ENCODE measurements at places on chromosomes 4 and X.

GRCh38 chrX:66164931-66165330, 884 bp downstream of the HEPH start:
- DNase-seq, result no peak

- DNase-seq, result no peak
These were observed 466.8 kb upstream of the FAM241A start for GRCh38 chr4:111678479-111678878.

DNA sequence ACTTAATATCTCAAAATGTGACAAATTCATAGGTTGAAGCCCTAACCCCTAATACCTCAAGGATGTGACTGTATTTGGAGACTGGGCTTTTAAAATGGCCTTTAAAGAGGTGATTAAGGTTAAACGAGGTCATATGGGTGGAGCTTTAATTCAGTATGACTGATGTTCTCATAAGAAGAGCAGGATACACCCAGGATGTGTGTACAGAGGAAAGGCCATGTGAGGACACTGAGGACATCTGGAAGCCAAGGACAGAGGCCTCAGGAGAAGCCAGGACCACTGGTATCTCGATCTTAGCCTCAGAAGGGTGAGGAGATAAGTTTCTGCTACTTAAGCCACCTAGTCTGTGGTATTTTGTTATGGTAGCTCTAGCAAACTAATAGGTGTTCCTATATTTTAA, 49.0 kb upstream of the SHISA3 start:
- no peak for DNase-seq

DNA sequence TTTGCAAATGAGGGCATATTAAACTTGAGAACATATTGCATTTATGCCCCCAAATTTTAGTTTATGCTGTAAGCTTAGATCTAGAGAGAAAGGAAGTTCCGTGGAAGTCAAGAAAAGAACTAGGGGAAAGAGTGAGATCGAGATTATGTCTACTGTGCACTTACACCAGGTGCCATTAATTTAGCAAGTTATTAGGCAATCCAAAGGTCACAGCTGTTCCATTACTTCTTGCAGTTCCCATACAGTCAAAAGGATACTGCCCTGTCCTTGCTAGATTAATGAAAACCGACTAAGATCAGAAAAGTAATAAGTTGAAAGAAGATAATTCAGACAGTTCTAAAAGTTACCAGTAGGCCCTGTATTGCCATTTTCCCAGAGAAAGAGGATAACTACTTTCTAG, 49.3 kb upstream of the SLC7A11 start:
- no peak for DNase-seq

GRCh38 chrX:73446831-73447230, at the start of gene CDX4:
TSS of gene CDX4 (plus strand) at chrX:73447053. CDS start at chrX:73447254, 201 bp downstream.
- no peak for DNase-seq

DNA sequence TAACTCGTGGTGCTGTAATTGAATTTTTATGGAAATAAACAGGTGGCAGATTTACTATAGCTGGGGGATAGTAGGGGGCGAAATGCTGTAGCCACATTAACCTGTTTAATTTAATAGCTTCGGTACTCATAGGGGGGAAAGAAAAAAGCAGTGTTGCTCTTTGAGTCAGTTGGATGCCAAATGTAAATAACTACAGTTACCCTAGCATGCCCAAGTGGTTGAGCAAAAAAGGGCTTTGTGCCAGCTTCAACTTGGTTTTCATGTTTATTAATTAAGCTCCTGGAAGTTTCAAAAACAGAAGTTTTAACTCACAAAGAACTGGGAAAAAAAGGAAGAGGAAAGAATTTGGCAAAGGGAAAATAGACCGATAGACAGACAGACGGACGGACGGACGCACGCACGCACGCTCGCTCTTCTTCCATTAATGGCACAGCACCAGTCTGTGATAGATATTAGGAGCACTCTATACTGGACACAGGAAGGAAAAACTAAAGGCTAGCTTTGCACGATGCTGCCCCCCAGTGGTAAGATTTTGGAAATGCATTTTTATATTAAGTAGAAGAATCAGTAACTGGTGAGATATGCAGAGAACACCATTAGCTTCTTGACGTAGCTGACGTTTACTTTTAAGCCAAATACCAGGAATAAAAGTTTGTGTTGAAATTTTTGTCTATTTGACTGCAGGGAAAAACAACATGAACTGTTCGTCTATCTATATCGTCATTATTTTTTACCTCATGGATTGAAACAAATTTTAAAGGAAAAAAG, 151.8 kb downstream of the SLC7A11 start:
- DNase-seq, result no peak

DNA sequence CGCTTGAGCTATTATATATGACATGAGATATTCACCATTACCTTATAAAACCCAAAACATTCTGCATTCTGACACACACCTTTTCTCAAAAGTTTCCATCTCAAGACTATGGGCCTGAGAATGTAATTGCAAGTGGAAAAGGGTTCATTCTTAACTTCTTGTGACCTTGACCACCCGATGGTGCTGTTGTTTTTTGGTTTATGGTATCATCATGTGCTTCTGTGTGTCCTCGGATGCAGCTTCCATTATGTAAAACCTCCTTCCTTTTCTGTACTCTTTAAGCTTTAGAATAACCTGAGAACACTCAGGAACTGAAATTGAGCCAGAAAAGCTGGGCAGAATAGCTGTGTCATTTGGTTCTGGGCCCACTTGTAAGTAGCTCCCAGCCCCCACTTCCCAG, 16.2 kb upstream of the PUDP start:
- no peak for DNase-seq

DNA sequence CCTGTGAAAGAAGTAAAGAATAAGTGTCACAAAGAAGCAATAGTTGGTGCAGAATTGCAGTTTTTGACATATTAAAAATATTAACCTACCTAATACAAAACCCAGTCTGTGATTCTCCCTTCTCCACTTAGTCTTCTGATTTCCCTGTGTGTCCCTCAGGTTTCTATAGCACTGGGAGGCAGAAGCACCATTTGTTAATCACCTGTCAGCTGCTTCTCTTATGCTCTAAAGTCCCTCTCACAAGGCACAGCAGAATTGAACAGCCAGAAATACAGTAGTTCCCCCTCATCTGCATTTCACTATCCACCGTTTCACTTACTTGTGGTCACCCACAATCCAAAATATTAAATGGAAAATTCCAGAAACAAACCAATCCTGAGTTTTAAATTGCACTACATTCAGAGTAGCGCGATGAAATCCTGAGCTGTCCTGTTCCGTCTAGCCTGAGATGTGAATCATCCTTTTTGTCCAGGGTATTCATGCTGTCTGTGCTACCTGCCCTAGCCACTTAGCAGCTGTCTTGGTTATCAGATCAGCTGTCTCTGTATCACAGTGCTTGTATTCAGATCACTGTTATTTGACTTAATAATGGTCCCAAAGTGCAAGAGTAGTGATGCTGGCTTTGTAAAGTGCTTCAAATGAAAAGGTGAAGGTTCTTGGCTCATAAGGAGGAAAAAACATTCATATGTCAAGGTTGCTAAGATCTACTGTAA, 984.1 kb upstream of the GRID2 start:
- DNase-seq, result no peak

Measured in stimulated activated CD8-positive, alpha-beta memory T cell treated with anti-CD3 and anti-CD28 coated beads, Interleukin-15, amount 100 ng/mL, for 24 hours (primary cell).